GM23248 (cell line): ENCODE measurements at places on chromosomes 6 and 20. TPM values are rescaled to one million over a fixed set of nuclear protein-coding genes. Genes with fewer than 3 reads are reported as not detected.
A peak's percentile ranks its signal among the peaks of the same experiment; 100 is the strongest.

- DNase-seq, result peak; percentile 66
- H3K27me3 ChIP-seq, result no peaks in the 10 kb centered on the region
- H3K36me3 ChIP-seq, result no peaks in the 10 kb centered on the region
- H3K4me3 ChIP-seq, result no peak overlapping the region
- H3K4me1 ChIP-seq, result peaks cover 11% of the 10 kb centered on the region
- H3K27ac ChIP-seq, result no peak overlapping the region
Measured at GRCh38 chr6:134480593-134480992, 162.7 kb upstream of the SGK1 start.

DNA sequence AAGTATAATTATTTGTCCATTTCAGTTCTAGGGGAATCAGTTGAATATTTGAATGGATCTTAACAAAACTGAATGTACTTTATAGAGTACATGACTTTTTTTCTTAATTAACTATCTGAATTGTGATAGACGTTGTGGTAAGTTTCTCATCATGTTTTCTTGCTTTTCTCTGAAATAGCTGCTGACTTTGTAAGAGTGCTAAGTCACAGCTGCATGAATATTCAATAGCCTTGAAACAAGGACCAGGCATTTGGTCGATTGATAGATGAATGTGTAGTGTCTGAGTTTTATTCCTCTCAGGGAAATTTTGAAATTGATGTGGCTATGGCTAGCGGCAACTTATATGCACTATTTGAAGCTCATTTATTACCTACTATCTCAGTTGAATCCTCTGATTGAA, 56.0 kb downstream of the ADGRB3 start:
- no peak overlapping the region for H3K4me3 ChIP-seq
- no peak overlapping the region for H3K27ac ChIP-seq
- no peaks in the 10 kb centered on the region for H3K27me3 ChIP-seq
- no peaks in the 10 kb centered on the region for H3K4me1 ChIP-seq

GRCh38 chr6:36688739-36689075, 8.9 kb upstream of the RAB44 start:
- no peaks in the 10 kb centered on the region; the same call in 1 of the 2 replicates for H3K4me1 ChIP-seq
- H3K4me3 ChIP-seq, result no peak overlapping the region
- H3K36me3 ChIP-seq, result peaks cover 39% of the 10 kb centered on the region
- DNase-seq, result no peak
- H3K27me3 ChIP-seq, result no peaks in the 10 kb centered on the region

GMEB2 gene
- total RNA-seq, result 13.6 and 15.4 TPM in 2 replicates

COL11A2 gene
- total RNA-seq, result 0.25 and 0.32 TPM in 2 replicates

CLDN20 gene
- total RNA-seq, result not detected in 2 replicates
